ENCODE measurements at places on chromosomes 16 and 17.

- DNase-seq, result no peak
Measured at GRCh38 chr17:80804466-80804865, 187.2 kb upstream of the CHMP6 start.

- no peak for DNase-seq
Measured at GRCh38 chr17:3635474-3636153, 436 bp downstream of the SHPK start.

DNA sequence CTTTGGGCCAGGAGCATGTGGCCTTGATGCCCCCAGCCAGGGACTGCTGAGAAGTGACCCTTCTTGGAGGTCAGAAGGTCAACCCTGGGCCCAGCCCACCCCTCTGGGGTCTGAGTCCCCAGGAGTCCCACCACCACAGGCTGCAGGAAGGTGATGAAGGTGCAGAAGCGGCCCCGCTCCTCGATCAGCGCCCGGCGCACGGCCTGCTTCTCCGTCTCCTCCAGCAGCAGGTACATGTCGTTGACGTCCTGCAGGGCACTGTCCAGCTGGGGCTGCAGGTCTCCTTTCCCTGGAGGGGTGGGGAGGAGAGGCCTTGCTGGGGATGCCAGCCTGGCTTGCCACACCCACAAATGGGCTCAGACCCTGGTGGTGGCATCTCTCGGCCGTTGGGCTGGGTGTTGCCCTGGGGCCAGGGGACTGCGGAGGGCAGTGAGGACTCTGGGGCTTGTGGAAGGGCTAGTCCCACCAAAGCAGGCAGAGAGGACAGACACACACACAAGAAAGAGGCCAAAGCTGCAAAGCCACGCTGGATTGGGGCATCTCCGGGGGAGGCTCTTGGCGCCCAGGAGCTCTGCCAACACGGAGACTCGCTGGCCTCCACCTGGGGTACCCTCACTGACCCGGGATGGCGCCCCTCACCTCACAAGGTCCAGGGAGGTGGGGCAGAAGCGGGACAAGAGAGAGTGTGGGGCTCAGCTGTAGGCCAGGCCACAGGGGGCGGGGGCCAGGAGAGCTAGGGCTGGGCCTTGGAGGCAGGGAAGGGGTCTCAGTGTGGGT, 7.5 kb downstream of the MTSS2 start:
- no peak for DNase-seq

- no peak for DNase-seq
Measured at GRCh38 chr16:30766206-30766932, 4.2 kb downstream of the RNF40 start.

DNA sequence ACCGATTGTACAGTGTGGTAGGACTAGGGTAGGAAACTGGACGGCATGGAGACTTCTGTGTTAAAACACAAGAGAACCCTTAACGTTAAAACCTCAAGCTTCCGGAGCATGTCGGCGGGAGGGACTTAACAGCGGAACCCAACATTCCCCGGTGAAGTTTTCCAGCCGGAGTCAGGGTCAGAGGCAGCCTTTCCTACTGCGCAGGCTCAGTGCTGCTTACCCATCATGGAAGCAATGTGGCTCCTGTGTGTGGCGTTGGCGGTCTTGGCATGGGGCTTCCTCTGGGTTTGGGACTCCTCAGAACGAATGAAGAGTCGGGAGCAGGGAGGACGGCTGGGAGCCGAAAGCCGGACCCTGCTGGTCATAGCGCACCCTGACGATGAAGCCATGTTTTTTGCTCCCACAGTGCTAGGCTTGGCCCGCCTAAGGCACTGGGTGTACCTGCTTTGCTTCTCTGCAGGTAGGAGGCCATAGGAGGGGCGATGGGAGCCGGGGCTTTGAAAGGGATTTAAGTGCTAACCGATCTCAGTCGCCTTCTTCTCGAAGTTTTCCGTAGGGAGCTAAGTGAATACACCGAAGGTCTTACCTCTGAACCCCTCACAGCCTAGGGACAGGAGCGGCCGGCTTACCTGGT, at the start of gene PIGL:
TSS of gene PIGL (plus strand) at position 209 of the 634 bp plus-strand sequence. CDS start at position 226, 17 bp downstream.
- DNase-seq, result peak; percentile 62

- no peak for DNase-seq
Measured at GRCh38 chr16:81427219-81427618, 17.4 kb upstream of the CMIP start.

DNA sequence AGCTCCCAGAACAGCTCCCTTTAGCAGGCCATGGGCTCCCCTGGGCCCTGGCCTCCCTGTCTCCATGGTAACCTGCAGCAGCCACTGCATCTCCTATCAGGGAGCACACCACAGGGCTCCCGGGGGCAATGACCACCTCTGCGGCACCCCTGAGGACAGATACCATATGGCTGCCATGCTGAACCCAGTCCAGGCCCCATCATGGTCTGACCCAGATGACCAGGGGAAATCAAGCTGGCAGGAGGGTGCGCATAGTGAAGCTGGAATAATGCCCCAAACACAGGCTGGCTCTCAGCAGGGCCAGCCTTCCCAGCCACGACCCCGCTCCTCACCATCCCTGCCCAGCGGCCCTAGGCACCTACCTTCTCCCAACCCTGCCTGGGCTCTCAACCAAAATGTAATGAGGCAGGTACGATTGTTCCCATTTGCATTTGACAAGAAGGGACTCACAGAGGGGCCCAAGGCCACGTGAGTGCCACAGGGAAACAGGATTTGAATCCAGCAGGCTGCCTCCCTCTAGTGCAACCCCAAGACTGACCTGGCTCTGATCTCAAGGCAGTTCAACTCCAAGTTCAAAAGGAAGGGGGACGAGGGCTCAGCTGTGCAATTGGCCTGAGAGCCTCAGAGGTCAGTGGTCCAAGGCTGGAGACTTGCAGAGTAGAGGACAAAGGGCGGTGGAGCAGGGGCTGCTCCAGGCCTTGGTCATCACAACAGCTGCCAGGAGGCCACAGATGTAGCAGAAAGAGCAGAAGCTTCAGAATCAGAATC, 2.4 kb downstream of the RUNDC3A start:
- DNase-seq, result no peak

GRCh38 chr17:37065486-37066321, 117.0 kb downstream of the AATF start:
- DNase-seq, result no peak

GRCh38 chr17:20103454-20104446, 94.6 kb downstream of the SPECC1 start:
- DNase-seq, result no peak

DNA sequence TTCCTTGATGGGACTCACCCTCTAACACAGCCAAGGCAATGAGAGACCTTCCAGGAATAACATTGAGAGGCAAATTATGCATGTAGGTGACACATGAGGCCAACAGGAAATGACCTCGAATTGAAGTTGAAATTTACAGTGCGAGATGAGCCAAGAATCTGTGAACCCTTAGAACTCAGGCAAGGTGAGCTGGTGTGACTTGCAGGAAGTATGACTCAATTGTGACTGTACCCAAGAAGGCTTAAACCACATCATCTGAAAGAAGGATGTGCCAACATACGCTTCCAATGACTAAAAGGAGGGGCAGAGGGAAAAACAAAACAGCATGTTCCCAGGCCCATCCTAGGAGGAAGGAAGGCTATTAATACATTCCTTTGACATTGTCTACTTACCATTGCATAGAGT, 44.8 kb downstream of the PITPNC1 start:
- DNase-seq, result no peak

- DNase-seq, result no peak
Measured at GRCh38 chr17:77696151-77696720, 262.3 kb upstream of the TNRC6C start.

GRCh38 chr17:73874008-73874720, 229.9 kb upstream of the SDK2 start:
- DNase-seq, result no peak

DNA sequence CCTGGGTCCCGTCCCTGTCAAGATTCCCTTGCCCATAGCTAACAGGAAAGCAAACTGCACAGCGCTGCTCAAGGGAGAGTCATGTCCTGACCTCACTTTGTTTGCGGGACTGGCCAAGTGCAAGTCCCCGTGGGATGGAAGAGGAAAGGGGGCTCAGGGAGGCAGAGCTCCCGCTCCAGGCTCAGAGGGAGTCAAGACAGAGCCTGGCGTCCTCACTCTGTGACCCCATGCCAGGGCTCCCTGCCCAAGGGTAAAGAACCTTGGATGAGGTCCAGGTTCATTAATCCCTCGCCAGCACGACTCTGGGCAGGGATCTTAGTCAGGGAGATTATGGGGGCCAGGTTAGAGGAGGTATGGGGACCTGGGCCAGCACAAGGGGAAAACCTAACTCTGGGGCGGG, 51.5 kb upstream of the CBX4 start:
- no peak for DNase-seq

- DNase-seq, result no peak
Measured at GRCh38 chr16:85015481-85016187, 4.3 kb upstream of the ZDHHC7 start.

- DNase-seq, result no peak
Measured at GRCh38 chr16:68529608-68529930, 9.5 kb upstream of the ZFP90 start.

GRCh38 chr17:6558932-6559752, 2.8 kb upstream of the PITPNM3 start:
- no peak for DNase-seq

- DNase-seq, result no peak
Measured at GRCh38 chr16:64969221-64969620, 152.6 kb downstream of the CDH11 start.

DNA sequence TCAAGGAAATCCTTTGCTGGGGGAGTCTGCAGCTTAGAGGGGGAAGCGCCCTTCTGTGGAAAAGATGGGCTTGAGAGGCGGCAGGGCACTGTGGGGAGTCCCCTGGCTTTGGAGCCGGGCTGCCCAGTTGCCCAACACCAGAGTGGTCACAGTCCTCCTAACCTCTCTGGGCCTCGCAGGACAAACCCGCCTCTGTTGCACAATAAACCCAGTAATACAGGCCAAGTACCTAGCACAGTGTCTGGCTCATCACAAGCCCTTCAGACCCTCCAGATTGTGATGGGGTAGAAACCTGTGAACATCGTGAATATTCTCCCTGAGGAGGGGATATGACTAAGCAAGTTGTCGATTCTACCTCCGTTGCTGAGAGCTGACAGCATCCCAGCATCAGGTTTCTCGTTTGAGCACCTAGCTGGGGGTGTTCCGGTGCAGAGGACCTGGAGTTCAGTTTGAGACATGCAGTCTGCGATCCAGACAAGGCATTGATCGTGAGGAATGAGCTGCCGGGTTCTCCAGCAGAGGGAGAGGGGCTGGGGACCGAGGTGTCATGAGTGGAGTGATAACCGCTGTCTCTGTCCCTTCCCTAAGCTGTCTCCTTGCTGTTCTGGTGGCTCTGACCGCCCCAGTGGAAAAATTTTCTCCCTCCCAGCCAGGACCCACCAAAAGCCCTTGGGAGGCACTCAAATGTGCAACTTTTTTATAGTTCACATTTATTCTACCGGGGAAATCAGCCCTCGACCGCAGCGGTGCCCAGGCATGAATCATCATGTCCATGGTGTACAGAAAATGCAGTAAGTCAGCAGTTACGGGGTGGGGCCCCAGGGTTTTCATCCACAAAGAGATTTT, 161.9 kb downstream of the WSCD1 start:
- no peak for DNase-seq

GRCh38 chr17:74268558-74268957, 5.5 kb upstream of the DNAI2 start:
- DNase-seq, result no peak

- DNase-seq, result no peak
Measured at GRCh38 chr16:48687421-48688038, 77.5 kb upstream of the N4BP1 start.

GRCh38 chr16:80733407-80733806, 71.0 kb downstream of the CDYL2 start:
- no peak for DNase-seq

- no peak for DNase-seq
Measured at GRCh38 chr16:65698791-65699321, 577.0 kb upstream of the CDH11 start.

DNA sequence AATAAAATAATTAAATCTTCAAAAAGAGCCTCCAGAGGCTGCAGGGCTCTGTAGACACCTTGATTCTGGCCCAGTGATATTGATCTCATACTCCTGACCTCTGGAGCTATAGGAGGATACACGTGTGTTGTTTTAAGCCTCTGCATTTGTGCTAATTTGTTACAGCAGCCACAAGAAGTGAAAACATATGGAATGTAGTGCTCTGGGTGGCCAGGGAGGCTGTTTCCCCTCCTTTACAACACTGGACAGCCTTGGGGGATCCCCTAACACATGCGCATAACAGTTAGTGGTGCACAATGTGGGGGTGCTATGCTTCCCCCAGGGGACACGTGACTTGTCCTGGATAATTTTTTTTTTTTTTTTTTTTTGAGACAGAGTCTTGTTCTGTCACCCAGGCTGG, 4.7 kb upstream of the ZNF500 start:
- DNase-seq, result no peak

GRCh38 chr17:35788477-35789368, 6.7 kb downstream of the MMP28 start:
- no peak for DNase-seq

GRCh38 chr16:66651965-66652364, 44.6 kb downstream of the CMTM4 start:
- DNase-seq, result no peak

DNA sequence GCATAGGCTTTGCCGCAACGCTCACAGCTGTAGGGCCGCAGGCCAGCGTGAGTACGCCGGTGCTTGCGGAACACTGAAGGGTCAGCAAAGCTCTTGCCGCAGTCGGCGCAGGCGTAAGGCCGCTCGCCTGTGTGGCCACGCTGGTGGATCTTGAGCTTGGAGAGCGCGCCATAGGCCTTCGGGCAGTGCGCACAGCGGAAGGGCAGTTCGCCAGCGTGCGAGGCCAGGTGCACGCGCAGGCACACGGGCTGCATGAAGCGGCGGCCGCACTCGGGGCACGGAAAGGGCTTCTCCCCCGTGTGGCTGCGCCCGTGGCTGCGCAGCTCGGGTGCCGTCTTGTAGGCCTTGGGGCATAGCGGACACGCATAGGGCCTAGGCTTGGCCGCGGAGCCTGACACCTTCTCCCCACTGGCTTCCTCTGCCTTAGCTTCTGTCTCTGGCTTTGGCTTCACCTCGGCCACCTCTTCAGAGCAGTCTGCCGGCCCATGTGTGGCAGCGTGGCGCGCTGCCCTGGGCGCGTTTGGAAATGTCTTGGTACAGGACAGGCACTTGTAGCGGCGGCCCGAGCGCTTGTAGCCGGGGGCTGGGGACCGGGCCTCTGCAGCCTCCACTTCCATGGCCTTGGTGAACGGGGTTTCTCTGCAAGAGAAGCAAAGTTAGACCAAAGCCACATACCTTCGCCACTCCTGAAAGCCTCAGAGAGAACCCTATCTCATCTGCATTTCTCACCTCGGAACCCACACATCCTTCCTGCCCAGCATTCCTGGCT, 10.0 kb downstream of the ZNF668 start:
- no peak for DNase-seq

Data from NCI-H2081 treated with DMSO at 0.1 percent for 48 hours (cell line).